ENCODE measurements at places on chromosomes 16 and 17. TPM values are rescaled to one million over a fixed set of nuclear protein-coding genes. Genes with fewer than 3 reads are reported as not detected.

Gene ASB16
- not detected for total RNA-seq

Gene EFNB3
- total RNA-seq = 0.18 TPM

Gene AOC3
- 1.2 TPM for total RNA-seq

Gene RTN4RL1
- total RNA-seq = 1.1 TPM

Gene TMEM98
- total RNA-seq = 0.26 TPM

Gene TP53TG3F
- 0.32 TPM for total RNA-seq

GRCh38 chr17:50331085-50331791 is 14.7 kb upstream of the XYLT2 start:
- no peak for DNase-seq

GRCh38 chr16:1779741-1780676 is 2.4 kb downstream of the SPSB3 start:
- no peak for DNase-seq

- no peak for DNase-seq
These were observed 1.1 kb upstream of the HS3ST4 start for GRCh38 chr16:25690552-25691143.

DNA sequence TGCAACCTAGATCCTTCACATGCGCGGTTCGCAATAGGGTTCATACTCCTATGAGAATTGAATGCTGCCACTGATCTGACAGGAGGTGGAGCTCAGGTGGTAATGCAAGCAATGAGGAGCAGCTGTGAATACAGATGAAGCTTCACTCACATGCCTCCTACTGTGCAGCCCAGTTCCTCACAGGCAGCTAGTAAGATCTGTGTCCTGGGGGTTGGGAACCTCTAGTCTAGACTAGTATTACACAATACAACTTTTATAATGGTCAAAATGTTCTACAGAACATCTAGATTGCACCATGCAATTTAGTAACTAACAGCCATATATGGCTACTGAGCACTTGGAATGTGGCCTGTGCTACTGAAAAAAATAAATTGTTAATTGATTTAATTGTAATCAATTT is 26.7 kb downstream of the ABCA5 start:
- no peak for DNase-seq

DNA sequence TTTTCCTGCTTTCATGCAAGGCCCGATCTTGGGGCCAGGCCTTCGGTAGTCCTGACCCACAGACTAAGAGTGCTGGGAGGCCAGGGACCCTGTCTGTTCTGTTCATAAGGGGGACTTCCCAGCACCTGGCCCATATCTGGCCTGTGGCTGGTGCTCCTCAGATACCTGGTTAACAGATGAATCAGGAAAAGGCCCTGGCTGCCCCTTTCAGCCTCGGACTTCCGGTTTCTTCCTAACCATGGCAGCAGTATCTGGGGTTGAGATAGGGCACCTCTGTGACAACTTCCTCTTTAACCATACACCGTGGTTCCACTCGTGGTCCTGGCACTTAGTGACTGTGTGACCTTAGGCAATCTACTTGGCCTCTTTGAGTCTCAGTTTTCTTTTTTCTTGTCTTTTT is 18.4 kb downstream of the PLCG2 start:
- DNase-seq = no peak

GRCh38 chr17:33982909-33983308 is 272.2 kb upstream of the CCL2 start:
- DNase-seq = no peak

DNA sequence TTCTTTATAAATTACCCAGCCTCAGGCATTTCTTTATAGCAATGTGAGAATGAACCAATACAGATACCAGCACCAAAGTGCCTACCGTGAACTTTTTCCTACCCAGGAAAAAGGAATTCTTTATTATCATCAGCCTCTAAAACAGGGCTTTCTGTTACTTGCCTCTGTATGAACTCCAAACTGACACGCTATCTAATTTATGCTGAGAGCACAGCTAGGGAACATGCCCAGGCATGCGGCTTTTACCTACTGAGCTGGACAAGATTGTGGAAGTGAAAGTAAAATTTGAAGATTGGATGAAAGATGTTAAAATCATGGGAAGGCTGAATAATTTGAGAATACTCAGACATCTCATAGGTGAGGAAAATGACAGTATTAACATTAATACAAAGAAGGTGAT is 24.4 kb upstream of the ADCY9 start:
- DNase-seq = no peak

DNA sequence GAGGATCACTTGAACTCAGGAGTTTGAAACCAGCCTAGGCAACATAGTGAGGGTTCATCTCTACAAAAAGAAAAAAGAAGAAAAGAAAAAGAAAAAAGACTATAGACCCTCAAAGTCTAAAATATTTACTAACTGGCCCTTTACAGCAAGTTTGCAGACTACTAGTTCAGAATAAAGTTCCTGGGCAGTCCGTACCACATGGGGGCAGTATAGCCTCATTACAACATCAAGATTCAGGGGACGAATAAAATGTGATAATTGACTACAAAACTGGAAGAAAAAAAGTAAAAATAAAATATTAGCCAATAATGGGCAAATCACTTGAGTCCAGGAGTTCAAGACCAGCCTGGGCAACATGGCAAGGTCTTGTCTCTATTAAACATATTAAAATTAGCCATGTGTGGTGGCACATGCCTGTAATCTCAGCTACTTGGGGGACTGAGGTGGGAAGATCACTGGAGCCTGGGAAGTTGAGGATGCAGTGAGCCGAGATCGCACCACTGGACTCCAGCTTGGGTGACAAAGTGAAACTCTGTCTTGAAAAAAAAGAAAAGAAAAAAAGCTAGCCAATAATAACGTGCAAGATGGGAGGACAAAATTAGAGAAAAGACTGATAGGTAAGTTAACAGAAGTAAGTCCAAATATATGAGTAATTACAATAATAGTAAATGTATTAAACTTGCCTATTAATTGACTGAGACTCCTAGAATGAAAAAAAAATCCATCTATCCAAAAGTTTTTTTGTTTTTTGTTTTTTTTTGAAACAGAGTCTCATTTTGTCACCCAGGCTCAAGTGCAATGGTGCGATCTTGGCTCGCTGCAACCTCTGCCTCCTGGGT is 129.4 kb upstream of the SEC14L1 start:
- peak; percentile 18 for DNase-seq

DNA sequence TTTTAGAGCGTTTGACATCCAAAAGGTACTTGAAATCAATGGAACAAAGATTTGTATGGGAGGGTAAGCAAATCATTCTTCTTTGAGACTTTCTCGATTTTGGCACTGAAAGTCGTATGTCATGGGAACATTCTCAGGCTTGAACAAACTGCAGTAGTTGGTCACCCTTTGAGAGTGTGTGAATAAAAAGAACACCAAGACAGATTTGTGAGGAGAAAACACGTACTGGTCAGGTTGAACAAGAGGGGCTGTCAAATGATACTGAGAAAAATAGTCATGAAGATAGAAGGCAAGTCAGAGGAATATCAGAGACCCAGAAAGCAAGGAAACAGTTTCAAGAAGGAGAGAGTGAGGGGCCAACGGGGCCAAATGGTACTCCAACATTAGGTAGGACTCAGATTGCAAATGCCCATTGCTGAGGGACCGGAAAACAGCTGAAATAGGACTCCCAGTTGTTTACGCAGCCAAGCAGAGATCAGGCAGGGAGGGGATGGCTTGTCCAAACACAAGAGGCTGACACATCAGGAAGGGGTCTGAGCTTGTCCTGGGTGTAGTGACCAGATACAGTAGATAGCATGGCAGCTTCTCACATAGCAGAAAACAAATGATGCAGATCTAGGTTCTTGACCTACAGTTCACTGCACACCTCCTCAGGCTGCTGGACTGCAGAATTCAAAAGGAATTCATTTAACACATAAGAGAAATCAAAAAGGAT is 74.5 kb upstream of the MYOCD start:
- DNase-seq = no peak

GRCh38 chr16:78599271-78599670 is 499.8 kb downstream of the WWOX start:
- DNase-seq = no peak

GRCh38 chr17:30541802-30542201 is 64.6 kb downstream of the GOSR1 start:
- DNase-seq = no peak

GRCh38 chr16:648071-648780 is 939 bp upstream of the WDR90 start:
- no peak for DNase-seq

GRCh38 chr16:14344945-14345344 is 273.8 kb downstream of the MRTFB start:
- DNase-seq = no peak

- DNase-seq = no peak
These were observed at the start of gene EFNB3 for GRCh38 chr17:7704601-7705268. TSS of gene EFNB3 (plus strand) at chr17:7705202. CDS start at chr17:7705599, 397 bp downstream.

GRCh38 chr16:55136356-55137150 is 187.4 kb upstream of the IRX6 start:
- no peak for DNase-seq

DNA sequence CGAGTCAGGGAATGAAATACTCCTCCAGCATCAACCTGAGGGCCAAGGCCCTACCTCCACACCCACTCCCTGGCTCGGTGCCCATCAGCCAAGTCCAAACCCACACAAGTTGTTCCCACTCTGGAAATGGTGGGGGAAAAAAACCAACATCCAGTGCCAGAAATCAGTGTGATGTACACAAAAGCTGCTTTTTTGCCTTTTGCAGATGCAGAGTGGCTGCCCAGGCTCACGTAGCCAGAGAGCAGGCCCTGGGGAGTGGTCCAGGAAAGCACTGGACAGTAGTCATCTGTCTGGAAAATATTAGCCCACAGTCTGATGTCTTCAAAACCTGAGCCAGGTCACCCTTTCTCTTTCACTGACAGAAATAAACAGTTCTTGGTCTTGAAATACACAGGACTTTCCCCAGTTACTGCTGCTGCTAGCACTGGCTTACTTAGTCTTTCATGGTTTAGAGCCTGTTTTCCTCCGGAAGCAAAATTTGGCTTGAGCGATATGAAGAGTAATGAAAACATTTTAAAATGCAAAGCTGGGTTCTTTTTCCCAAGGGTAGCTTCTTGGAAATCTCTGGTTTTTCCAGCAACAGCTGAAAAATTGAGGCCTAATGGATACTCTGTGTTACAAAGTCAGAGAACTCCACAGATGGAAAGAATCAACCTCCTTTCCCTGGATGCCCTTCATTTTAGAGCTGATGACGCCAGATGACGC is 18.2 kb upstream of the NOS2 start:
- no peak for DNase-seq

DNA sequence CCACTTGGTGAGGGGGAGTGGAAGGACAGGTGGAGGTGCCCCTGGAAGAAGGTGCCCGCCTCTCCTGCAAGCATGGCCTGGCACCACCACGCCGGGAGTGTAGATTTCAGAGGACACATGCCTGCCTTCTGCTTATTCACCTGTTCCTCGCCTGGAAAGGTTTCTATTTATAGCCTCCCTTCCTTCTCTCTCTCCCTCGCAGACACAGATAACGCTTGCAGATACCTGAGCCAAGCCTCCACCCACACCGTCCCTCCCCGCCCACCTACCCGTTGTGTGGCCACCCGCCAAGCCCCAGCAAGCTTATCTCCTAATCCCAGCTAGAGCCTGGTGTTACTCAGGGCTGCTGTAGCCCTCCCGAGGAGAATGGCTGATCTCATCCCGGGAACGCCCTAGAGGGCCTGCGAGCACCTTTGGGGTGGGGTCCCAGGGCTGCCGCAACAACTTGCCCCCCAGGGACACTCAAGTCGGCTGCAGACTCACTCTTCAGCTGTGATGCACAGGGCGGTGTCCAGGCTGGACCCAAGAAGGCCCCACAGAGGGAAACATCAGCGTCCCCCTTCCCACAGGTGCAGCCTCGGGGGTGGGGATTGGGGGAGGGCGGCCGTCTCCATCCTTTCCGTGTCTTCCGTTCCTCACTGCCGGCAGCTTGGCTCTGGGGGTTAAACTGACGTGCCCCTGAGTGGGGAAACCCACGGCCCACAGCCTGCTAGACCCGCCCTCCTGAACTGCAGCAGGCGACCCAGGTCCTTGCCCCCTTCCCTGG is 1.9 kb upstream of the SNAI3 start:
- DNase-seq = no peak

DNA sequence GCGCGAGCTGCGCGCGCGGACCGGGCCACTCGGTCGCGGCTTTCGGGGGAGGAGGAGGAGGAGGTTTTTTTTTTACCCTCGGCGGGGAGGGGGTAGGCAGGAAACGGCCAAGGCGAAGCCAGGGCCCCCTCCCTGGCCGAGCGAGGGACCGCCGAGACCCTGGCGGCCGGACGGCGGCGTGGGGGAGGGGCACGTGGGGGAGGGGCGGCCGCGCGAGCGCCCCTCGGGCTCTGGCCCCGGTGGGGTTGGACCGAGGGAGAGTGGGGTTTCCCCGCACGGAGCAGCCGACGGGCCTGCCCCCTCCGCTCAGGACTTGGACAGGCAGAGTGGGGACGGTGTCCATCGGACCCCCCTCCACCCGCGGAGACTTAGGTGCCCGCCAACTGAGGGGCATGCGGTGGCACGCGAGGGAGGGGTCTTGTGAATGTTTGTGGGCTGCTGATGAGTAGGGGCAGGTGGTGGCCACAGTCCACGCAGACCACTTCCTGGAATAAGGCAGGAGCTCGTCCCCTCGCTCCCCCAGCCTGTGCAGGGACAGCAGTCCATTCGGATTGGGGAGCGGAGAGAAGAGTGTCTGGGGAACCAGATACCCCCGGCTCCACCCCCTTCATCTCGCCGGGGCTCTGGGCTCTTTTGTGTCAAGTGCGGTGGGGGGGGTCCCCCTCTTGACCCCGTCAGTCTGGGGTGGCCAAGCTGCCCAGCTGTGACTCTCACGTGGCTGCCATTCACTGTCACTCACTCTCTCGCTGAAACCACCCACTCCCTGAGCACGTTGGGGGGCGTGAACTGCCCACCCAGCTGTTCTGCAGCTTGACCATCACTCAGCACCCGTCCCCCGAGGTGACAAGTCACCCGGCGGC is 3.0 kb upstream of the CHD3 start:
- peak; percentile 10 for DNase-seq

DNA sequence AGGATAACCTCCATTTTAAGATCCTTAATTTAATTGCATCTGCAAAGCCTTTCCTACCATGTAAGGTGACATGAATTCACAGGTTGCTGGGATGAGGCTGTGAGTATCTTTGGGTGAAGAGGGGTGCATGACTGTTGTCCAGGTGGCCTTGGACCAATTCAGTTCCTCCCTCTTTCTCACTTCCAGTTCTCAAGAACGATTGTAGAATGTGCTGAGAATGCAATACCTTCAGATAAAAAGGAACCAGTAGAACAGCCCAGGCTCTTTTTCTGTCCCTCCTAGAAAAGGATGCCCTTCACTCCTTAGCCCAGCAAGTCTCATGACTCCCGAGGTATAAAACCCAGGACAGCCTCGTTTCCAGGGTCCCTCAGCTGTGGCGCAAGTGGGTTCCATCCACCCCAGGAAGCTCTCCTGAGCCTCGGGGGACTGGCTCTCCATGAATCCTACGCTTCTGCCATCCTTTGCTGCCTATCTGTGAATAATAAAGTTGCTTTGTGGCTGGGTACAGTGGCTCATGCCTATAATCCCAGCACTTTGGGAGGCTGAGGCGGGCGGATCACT is 61.6 kb upstream of the FA2H start:
- DNase-seq = no peak

Measured in T-cell (primary cell).